IgD-negative memory B cell (primary cell): ENCODE measurements at places on chromosomes 1 and 21. TPM values are rescaled to one million over a fixed set of nuclear protein-coding genes. Genes with fewer than 3 reads are reported as not detected.

The PLA2G4A gene
- 0.09 TPM for polyA plus RNA-seq

The REN gene
- not detected for polyA plus RNA-seq

The HSD11B1 gene
- not detected for polyA plus RNA-seq

The DLGAP3 gene
- 0.33 TPM for polyA plus RNA-seq

The MYCL gene
- 0.16 TPM for polyA plus RNA-seq

The TTC34 gene
- polyA plus RNA-seq: 0.06 TPM

The FAM151A gene
- not detected for polyA plus RNA-seq

The PYGO2 gene
- 42.5 TPM for polyA plus RNA-seq
